ENCODE measurements at places on chromosomes 5 and 9.

GRCh38 chr5:170161069-170161468, 55.4 kb downstream of the FOXI1 start:
- DNase-seq, result no peak

- no peak for DNase-seq
Measured at GRCh38 chr5:166165596-166165995, 2125.8 kb upstream of the WWC1 start.

DNA sequence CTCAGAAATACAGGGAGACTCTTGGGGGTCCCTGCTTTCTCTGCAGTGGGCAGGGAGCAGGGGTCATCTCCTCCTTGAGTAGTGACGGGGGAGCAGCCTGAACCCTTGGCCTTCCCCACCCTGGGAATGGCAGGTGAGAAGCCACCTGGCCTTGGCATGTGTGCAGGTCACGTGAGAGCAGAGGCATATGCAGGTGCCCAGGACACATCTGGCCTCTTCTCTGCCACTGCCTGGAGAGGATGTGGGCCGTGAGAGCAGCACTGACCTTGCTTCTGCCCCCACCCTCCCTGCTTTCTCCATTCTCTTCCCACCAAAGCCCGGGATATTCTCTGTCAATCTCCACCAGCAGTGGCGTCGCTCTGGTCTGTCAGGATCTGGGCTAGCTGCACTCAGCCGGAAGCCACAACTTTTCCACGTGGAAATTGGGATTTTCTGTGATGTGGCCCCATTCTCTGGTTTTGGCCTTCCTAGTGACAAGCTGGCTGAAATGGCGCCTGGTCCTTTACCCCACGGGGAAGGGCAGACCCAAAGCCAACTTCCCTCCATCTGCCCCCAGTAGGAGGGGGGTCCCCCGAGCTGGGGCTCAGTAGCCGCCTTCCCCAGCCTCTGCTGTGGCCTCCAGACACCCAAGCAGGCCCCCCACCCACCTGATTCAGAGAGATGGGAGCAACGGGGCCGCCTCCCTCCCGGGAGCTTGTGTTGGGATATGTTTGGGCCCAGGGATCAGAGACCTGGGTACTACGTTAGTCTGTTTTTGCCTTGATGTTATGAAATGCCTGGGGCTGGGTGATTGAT, 70.4 kb upstream of the FCN1 start:
- no peak for DNase-seq

GRCh38 chr5:166724284-166724683, 1567.2 kb upstream of the WWC1 start:
- no peak for DNase-seq

- no peak for DNase-seq
Measured at GRCh38 chr5:94910721-94911120, 292.3 kb downstream of the SLF1 start.

- DNase-seq, result no peak
Measured at GRCh38 chr5:138022912-138023311, 10.0 kb downstream of the FAM13B start.

DNA sequence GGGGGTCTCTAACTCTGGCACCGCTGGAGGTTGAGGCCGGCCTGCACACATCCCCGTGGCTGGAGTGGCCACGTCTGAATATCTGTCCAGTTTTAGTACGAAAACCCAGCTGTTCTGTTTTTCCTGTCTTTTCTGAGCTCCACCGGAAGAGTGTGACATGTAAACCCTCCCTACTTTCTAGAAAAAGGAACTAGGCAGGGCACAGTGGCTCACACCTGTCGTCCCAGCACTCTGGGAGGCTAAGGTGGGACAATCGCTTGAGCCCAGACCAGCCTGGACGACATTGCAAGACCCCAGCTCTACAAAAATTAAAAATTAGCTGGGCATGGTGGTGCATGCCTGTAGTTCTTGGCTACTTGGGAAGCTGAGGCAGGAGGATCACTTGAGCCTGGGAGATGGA, 8.2 kb upstream of the PHYKPL start:
- no peak for DNase-seq

- no peak for DNase-seq
Measured at GRCh38 chr5:42749020-42749419, 7.6 kb upstream of the CCDC152 start.

GRCh38 chr5:142151436-142152383, 43.1 kb downstream of the NDFIP1 start:
- peak; percentile 68 for DNase-seq

DNA sequence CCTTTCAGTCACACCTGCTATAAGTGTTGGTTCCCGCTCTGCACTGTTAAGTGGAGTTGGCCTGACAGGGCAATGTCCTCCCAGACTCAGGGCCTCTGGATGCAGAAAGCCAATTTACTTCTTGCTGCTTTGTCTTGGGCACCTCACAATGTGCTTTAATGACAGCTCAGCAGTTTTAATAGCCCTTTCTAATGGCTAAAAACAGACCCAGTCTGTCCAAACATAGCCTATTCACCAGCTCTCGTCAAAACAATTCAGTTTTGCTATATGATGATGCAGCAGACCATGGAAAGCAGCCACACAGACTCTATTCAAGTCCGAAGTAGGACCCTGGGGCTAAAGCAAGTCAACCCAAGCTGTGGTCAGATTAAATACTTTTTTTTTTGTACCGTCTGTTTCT, 529.1 kb upstream of the SEMA6A start:
- no peak for DNase-seq

DNA sequence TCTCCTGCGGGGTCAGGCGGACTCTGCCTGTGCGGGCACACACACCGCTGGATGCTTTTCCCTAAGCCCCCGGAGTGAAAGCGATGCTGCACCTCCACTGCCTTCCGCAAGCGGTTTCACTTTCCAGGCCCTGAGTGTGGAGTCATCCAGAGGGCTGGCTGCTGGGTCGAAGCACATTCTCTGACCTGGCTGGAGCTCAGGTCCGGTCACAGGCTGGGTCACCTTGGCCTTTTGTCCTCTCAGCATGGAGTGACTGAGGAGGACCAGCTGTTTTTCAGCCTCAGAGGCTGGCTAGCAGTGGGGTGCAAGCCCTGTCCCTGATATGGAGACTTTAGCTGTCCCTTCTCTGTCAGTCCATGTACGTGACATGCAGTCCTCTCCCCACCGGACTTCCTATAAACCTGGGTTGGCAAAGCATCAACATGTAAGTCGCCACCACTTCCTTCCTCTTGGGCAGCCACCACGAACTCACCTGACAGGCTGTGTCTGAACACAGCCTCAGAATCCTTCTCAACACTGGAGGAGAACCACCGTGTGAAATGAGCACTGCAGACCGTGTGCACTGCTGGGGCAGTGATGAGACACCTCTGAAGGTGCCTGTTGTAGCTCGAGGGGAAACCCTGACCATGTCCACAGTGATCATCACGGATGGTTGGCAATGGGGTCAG, 51.3 kb downstream of the GADD45G start:
- no peak for DNase-seq

DNA sequence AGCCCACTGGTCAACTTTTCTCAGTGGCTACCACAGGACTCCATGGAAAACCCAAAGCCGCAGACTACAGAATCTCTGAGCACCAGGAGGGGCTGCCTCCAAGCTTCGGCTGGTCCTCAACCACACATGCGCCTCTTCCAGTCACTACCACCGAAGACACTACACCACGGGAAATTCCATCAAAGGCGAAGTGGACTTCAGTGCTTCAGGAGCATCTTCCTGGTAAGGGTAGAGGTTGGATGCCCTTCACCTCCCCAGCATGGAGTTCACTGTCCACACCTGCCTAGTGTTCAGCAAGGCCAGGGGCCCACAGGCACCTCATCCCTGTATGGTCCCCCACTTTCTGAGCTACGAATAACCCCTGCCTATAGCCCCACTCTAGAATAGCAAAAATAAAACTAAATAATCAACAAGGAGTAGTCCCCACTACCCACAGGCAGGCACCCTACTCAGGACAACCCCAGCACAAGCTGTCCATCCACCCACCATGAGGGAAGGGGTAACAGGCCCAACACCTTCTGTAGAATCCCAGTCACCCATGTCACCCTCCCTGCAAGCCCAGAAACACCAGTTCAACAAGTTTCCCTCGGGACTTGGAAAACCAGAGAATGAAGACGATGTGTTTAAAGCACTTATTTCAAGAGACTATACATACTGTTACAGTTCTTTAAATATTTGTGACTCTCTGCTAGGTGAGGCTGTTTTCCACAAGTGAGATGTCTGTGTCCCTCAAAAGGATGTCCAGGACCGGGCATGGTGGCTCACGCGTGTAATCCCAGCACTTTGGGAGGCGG, 2.6 kb downstream of the VDAC1 start:
- DNase-seq, result no peak

DNA sequence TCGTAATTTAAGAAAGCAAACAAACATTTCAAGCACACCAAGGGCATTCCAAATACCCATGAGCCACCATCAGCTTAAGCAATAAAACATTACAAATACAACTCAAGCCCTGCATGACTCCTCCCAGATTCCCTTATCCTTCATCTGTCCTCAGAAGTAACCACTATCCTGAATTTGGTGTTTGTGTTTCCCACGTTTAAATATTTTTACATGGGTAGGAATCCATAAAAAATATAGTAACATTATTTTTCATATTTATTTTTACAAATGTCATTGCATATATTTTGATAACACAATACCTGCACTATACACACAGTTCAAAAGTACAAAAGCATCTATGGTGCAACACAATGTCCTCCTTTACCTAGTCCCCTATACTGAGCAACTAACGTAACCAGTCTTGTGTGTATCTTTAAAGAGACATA, 6.4 kb downstream of the PRKAA1 start:
- DNase-seq, result no peak

Measured in CD4-positive, alpha-beta T cell treated with Interleukin-15 for 4 hours (primary cell).